ENCODE measurements at places on chromosomes 3 and 15.

- no peak for DNase-seq
These were observed 20.4 kb downstream of the PTH1R start for GRCh38 chr3:46897829-46898320.

DNA sequence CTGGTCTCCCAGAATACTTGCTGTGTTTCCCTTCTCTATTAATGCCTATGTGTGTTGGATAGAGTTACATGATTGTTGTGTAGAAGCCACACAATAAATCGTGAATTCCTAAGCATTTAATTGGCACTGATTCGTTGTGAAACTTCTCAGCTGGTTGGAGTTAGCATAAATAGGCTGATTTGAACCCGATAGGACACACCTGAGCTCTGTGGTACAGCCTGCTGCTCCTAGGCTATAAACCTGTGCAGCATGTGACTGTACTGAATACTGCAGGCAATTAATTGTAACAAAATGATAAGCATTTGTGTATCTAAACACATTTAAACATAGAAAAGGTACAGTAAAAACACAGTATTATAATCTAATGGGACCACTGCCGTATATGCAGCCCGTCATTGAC is 4.9 kb downstream of the ACAD11 start:
- DNase-seq = no peak

DNA sequence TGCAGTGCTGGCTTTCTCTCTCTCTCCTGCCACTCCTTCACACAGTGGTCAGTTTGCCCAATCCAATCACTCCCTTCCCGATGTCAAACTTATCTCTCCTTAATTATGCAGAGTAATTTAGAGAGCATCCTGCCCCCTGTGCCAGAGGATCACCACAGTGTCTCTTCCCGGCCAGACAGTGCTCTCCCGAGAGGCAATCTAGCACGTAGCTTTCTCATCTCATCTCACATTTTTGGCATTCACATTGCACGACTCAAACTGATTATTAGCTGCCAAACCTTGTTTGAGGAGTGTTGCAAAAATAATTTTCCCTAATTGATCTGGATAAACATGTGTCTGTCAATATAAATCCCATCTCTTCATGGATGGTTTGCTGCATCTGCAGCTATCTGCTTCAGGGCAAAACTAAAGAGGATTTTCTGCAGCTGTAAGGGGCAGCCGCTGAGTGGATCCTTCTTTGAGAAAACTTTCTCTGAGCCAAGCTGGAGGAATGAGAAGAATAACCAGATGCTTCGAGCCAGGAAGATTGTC is 37.8 kb downstream of the SSUH2 start:
- DNase-seq = no peak

DNA sequence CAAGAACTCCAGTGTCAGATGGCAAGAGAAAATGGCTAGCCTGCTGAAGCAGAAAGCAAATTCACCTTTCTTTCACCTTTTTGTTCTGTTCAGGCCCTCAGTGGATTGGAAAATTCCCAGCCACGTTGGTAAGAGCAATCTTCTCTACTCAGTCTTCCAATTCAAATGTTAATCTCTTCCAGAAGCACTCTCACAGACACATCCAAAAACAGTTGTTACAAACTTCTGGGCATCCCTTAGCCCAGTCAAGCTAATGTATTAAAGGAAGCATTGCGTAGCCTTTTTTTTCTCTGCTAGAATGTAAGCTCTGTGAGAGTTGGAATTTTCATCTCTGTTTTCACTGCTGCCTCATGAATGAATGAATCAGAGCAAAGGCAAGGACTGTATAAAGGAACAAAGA is 109.2 kb upstream of the ROBO2 start:
- no peak for DNase-seq

DNA sequence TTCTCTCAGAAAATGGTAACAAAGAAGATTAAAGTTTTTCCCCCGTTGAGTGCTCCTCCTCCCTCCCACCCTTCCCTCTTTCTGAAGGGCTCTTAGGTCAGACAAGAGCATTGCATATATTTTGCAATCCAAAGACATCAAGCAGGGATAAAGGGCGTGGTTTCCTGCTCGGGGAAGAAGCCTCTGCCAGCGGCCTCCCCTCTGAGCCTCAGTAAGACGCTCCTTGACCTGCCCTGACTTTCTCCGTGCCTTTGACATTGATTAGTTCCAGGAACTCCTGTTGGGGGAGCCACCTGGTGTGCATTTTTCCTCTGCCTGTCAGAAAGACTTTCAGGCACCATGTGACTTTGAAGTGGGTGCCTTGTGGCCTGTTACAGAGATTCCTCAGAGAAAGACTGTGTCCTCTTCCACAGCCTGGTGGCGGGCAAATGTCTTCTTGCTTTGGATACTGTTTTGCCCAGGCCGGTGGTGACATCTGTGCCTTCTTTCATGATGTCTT is 87.2 kb upstream of the TBL1XR1 start:
- DNase-seq = peak; percentile 82

DNA sequence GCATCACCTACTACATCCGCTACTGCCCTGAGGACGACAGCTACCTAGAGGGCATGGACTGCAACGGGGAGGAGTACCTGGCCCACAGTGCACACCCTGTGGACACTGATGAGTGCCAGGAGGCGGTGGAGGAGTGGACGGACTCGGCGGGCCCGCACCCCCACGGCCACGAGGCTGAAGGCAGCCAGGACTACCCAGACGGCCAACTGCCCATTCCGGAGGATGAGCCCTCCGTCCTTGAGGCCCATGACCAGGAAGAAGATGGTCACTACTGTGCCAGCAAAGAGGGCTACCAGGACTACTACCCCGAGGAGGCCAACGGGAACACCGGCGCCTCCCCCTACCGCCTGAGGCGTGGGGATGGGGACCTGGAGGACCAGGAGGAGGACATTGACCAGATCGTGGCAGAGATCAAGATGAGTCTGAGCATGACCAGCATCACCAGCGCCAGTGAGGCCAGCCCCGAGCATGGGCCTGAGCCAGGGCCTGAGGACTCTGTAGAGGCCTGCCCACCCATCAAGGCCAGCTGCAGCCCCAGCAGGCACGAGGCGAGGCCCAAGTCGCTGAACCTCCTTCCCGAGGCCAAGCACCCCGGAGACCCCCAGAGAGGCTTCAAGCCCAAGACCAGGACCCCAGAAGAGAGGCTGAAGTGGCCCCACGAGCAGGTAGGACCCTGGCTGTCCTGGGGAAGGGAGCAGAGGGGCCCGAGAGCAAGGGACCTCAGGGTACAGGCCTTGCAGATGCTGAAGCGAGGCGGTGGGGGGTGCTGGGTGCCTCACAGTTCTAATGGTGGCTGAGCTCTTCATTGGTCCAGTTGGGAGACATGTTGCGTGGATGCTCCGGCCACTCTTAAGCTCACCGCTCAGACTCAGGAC is 168.6 kb downstream of the APBA2 start:
- no peak for DNase-seq

DNA sequence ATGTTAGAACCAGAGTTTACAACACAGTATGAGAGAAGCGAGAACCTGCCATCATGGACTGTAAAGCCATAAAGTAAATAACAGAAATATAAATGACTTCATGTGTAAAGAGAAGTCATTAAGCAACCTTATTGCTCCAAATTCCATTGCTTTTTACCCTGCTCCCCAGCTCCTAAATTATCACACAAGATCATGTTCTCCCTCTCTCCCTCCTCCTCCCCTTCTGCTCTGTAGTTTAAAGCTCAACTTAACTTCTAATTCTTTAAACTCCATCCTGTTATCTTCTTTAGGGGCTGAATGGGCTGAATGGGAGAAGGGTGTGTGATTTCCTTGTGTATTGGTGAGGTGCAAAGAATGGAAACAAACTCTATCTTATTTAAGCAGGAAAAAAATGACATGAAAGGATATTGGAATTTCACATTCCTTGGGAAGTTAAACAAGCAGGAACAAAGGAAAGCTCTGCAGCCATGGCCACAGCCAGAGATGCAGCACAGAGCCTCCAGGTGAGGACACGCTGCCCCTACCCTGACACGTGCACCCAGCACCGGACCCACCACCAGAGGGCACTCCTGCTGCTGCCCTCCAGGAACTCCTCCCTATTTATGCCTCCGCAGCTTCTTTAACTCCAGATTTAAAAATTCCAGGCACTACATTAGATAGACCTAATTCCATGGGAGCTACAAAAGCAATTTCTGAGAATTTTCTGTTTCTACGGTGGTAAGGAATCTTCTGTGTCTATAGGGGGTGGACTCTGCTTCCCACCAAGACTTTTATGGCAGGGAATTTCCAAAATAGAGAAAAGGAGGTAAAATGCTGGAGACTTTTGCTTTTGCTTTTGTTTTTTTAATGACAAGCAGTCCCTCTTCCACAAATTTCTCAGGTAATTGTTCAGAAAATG is 76.9 kb upstream of the ABI3BP start:
- peak; percentile 65 for DNase-seq

- no peak for DNase-seq
These were observed 35.6 kb downstream of the SNAPC5 start for GRCh38 chr15:66461917-66462316.

GRCh38 chr3:32453346-32453745 is 49.3 kb downstream of the CMTM6 start:
- no peak for DNase-seq

- no peak for DNase-seq
These were observed 279.1 kb downstream of the FAM43A start for GRCh38 chr3:194964809-194965208.

- no peak for DNase-seq
These were observed 66.5 kb downstream of the MAGEF1 start for GRCh38 chr3:184645336-184645735.

DNA sequence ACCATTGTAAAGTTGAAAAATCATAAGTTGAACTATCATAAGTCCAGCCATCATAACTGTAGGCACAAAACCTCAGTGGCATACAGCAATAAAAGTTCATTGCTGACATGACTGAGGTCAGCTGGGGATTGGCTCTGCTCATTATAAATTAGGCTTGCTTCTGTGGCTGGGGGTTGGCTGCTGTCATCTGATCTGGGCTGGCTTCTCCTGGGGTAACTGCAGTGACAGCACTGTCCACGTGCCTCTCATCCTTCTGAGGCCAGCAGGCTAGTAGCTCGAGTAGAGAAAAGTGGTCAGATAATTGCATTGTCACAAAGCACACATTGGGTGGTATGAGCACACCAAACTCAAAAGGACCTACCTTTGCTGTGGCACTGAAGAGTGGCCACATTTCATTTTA is 31.3 kb downstream of the CMTM7 start:
- DNase-seq = peak; percentile 31

DNA sequence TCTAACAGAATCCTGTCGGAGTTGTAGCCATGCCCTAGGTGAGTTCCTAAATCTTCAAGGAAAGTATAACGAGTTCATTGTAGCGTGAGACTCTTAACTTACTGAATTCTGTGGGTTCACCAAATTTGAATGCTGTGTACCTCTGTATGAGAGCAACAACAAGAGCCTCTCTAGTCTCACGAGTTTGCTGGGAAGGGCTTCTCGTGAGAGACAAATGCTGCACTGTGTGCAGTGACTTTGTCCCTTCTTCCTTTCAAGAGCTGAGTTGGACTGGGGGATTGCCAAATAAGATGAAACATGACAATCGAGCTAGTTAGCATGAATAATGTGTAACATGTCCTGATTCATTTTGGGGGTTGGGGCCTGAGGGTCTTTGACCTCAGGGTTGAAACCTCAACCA is 32.2 kb downstream of the KAT2B start:
- no peak for DNase-seq

DNA sequence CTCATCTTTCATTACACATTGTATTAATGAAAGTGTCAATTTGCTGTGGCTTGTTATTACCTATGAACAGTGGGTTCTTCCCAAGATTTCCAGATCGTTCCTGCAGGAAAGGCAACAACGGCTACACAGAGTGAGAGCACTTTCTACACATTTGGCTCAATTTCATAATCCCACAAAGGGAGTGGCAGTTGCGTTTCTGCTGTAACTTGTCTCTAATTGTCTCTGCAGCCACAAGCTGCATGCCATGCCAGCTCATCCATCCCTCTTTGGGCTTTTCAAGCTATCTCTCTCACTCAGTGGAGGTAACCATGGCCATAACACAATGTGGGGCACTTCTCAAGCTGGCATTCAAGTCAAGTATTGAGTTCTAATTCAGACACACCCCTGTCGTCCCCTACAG is 27.7 kb upstream of the CPNE4 start:
- DNase-seq = no peak

GRCh38 chr15:47870956-47871625 is 153.8 kb downstream of the SEMA6D start:
- DNase-seq = no peak

GRCh38 chr3:190142041-190142440 is 21.3 kb upstream of the P3H2 start:
- DNase-seq = no peak

DNA sequence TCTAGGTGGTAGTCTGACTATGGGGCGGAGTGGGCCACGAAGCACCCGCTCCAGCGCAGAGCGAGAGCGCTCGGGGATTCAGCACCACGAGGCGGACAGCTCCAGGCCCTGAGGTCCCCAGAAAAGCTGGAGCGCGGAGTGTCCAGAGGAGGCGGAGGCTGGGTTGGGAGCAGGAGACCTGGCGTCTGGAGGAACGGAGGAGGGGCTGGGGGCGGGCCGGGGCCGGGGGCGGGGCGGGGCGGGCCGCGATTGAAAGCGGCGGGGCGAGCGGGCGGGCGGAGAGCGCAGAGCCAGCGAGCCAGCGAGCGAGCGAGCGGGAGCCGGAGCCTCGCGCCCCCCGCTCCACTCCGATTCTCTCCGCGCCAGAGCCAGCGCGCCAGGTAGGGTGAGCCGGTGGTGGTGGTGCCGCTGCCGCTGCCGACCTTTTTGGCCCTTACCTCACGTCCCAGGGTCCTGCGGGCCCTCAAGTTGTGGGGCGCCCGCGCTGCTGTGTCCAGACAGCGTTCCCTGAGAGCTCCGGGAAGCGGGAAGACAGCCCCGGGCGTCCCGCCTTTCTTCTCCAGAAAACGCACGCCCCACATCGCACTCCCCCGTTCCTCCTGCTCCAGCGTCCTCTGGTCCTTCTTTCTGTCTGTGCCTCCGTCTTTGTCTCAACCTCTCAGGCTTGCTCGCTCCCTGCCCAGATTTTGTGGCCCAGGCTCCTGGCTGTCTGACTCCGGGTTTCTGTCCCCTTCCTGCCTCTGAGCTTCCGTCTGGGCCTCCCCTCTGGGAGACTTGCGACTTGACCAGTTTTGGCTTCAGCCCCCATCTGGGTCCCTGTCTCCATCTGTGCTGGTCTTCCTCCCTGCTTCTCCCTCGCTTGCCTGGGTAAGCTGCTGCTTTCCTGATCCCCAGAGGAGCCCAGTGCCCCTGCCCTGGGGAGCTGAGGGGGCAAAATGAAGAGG is at the start of gene GRM2:
TSS of gene GRM2 (plus strand) at position 281 of the 944 bp plus-strand sequence. CDS start 1,916 bp downstream, outside the sequence.
- no peak for DNase-seq

DNA sequence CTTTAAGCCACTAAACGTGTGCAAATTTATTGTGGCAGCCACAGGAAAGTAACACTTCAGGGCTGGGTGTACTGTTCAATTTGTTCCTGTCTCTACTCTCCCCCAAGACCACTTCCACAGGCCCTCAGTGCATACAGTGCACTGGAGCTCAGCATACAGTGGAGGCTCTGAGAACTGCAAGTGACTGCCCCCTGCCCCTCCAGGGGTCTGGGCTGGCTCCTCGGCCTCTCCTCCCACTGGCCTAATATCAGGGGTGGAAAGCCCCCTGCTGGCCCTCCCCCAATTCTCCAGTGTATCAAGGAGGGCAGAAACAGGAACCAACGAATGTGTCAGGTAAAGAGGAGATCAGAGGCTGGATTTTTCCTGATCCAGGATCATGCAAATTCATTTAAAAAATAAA is 19.9 kb upstream of the HEG1 start:
- no peak for DNase-seq

GRCh38 chr15:66594836-66595235 is 29.0 kb upstream of the LCTL start:
- DNase-seq = no peak
